ENCODE measurements at places on chromosomes 12 and 14.

DNA sequence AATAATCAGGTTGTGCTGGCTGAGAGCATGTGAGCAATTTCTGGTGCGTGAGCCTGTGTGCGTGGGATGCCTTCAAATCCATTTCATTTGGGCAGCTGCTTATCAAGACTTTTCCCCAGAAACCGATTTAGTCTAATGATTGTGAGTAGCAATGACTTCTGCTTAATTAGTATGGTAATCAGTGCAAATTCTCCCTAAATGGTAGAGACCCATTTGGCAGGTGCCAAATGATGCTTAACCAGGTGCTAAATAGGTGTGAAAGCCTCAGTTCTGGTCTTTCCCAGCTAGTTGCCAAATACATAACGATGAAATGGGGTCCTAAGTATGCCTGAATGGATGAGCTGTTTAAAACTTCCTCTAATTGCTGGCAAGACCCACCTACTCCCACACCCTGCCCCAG is 248.4 kb upstream of the CCDC196 start:
- DNase-seq, result no peak

- no peak for DNase-seq
Measured at GRCh38 chr14:50109342-50109741, 7.0 kb downstream of the VCPKMT start.

DNA sequence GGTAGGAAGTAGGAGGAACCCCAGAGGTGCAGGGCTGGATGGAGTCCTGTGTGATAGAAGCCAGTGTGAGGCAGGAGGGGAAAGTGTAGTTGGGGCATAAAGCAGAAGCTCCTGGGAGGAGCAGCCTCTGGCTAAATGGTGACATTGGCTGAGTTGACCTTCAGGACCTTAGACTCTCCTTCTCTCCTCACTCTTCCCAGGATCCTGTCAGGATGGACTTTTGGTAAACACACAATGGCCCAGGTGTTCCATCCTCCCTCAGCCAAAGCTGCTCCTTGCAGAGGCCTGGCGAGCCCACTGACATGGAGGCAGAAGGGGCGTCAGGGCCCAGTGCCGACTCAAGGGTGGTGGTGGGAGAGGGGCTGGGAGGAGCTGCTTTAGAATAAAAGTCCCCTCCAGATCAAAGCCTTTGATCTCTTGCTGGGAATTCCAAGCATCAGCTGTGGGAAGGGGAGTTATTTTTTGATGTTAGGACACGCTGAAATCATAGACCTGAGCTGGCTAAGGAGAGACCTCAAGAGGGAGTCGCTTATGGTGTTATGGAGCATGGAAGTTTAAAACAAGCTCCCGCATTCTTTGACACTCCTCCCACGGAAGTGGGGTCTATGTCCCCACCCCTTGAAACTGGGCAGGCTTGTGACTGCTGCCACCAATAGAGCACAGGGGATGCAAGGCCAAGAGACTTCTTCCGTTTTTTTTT is 44.1 kb downstream of the SMIM41 start:
- no peak for DNase-seq

- DNase-seq, result no peak
Measured at GRCh38 chr14:77012193-77012765, 16.2 kb downstream of the IRF2BPL start.

- no peak for DNase-seq
Measured at GRCh38 chr12:40248585-40249297, 23.9 kb downstream of the LRRK2 start.

DNA sequence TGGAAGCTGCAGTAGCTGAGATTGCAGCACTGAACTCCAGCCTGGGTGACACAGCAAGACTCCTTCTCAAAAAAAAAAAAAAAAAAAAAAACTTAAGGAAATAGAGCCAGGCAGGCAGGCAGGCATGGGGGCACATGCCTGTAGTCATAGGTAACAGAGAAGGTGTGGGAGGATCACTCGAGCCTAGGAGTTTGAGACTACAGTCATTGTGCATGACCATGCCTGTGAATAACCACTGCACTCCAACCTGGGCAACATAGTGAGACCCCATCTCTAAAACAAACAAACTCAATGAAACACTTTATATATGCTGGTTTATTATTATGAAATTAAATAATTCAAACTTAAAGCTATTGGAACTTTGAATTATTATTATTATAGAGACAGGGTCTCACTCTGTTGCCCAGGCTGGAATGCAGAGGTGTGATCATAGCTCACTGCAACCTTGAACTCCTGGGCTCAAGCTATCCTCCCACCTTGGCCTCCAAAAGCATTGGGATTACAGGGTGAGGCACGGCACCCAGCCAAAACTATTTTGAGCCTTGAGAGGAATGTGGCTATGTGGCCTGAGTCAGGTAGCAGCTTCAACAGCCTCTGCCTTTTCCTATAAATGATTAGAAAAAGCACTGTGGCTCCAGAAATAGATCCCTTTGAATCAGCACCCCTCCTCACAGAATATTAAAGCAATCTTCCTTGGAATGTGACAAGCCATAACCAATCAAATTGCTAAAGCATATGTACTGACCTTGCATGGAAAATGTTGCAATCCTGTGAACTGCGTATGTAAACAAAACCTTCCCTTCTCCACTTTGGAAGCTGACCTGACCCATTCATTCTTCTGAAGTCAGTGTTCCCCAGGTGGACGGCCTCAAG is 34.7 kb upstream of the YY1 start:
- DNase-seq, result no peak

DNA sequence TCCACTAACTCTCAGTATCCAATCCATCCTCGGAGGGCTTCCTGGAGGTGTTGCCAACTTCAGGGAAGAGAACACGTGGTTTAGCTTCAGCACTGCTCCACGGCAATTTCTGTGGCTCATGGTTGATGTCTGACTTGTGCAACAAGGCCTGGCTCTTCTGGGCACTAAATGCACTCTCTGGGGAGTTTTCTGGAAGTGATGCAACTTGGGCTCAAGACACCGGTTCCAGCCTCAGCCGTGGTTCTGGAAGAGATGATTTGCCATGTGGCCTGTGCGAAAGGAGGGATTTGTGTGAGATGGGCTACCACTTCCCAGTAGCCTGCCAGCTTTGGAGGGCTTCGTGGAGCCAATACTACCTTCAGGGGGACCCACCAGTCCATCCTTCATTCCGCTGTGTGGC is 118.6 kb upstream of the RTL1 start:
- DNase-seq, result no peak

- no peak for DNase-seq
Measured at GRCh38 chr12:2003676-2004112, 563 bp downstream of the DCP1B start.

DNA sequence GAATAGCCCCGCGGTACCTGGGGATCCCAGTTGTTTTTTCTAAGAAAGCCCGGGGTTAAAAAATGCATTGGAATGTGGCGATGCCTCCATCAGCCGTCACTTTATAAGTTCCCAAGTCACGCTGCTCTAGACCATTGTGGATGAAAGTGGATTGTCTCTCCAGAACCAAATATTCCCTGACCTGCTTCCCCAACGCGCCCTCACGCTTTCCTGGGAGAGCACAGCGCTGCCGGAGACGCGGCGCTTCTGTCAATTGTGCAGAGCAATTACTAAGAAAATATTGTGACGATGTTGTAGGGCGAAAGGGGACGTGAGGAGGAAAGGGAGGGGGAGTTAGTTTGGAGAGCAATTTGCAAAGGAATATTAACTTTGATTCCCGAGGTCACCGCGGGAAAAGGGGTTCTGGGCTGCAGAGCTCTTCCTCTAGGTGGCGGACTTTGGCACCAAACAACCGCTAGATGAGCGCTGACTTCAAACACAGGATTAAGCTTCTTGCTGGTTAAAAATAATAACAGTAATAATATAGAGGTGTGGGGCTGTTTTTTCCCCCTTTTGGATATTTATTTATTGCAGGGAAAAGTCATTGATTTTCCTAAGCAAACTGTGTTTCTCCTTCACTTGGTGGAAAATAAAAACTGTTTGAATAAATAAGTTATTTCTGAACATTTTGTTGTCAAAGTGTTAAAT is 9.6 kb upstream of the FOXG1 start:
- no peak for DNase-seq

DNA sequence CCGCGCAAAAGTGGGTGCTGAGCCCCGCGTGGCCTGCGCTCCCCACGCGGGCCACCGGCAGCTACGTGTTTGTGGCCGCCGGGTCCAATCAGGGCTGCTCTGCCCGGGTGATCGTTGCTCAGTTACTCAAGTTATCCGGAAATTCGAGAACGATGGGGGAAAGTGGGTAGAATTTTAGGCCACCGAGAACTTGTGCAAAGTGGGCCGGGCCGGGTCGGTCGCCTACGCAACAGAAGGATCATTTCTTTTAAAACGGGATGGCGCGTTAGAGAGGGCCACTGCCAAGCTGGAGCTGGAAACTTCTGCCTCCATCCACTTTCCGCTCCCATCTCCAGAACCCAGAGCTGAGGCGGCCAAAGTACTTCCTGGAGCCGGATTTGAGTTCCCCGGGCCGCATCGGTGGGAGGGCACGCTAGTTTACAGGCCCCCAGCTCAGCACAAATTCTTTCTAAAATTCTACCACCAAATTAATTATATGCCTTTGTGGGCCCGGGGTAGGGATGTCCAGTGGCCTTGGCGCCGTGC is 3.5 kb downstream of the RFX4 start:
- no peak for DNase-seq

DNA sequence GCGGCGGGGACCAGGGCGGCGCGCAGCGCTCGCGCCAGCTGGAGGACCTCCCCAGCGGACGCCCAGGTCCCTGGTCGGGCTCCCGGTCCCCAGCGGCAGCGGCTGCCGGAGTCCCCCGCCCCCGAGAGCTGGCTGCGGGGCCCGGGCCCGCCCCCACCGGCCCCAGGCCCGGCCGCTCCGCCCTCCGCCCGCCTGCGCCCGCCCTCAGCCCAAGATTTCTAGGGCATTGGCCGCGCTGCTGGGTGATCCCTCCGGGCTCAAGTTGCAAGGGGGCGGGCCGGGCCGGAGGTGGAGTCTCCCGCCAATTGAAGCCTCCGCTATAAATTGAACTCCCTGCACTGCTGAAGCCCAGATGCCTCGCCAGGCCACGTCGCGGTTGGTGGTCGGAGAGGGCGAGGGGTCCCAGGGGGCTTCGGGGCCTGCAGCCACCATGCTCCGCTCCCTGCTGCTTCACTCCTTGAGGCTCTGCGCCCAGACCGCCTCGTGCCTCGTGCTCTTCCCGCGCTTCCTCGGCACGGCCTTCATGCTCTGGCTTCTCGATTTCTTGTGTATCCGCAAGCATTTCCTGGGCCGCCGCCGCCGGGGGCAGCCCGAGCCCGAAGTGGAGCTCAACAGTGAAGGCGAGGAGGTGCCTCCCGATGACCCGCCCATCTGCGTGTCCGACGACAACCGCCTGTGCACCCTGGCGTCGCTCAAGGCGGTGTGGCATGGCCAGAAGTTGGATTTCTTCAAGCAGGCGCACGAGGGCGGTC is at the start of gene DIO3:
TSS of gene DIO3 (plus strand) at position 351 of the 752 bp plus-strand sequence.
- DNase-seq, result peak; percentile 37

DNA sequence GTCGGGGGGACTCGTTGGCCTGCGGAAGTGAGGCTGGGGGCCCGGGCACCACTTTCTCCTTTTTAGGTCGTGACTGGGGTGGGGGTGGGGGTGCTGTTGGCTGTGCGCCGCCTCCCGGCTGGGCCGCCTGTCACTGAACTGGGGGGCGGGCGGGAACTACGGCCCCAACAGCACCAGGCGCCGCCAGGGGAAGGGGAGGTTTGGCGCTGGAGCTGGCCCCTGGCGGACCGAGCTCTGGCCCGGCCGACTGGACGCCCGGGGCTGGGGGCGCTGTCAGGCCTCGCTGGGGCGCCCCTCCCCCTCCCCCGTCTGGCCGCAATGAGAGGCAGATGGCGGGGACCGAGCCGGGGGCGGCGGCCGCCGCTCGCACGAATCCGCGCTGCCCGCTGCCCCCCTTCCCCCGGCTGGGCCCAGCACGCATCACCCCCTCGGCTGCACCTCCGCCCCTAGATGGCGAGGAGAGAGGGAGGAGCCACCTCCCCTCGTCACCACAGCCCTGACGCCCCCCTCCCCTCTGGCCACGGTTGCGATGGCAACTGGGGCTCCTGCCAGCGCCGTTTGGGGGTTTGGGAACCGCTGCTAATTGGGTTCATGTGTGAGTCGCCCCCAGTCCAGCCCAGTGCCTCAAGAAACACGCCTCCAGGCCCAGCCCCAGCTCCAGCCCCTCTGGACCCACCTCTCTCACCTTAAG is 723 bp downstream of the NFATC4 start:
- peak; percentile 57 for DNase-seq

- no peak for DNase-seq
Measured at GRCh38 chr14:104131968-104132732, 6.2 kb upstream of the KIF26A start.

GRCh38 chr12:17609153-17609552 is 480.8 kb downstream of the RERGL start:
- DNase-seq, result no peak

DNA sequence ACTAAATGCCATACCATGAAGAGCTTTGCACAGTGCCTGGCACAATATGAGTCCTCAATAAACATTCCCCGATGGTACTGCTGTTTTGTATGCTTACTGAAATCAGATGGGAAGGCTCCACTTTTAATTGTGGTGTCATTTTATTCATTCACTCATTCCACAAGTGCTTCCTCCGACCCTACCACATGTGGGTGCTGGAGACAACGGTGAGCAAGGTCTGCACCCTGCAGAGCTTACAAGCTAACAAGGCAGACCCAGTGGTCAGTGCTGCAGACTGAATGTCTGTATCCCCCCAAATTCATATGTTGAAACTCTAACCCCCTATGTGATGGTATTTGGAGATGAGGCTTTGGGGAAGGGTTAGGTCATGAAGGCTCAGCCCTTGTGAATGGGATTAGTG is 48.3 kb downstream of the RFX4 start:
- no peak for DNase-seq

DNA sequence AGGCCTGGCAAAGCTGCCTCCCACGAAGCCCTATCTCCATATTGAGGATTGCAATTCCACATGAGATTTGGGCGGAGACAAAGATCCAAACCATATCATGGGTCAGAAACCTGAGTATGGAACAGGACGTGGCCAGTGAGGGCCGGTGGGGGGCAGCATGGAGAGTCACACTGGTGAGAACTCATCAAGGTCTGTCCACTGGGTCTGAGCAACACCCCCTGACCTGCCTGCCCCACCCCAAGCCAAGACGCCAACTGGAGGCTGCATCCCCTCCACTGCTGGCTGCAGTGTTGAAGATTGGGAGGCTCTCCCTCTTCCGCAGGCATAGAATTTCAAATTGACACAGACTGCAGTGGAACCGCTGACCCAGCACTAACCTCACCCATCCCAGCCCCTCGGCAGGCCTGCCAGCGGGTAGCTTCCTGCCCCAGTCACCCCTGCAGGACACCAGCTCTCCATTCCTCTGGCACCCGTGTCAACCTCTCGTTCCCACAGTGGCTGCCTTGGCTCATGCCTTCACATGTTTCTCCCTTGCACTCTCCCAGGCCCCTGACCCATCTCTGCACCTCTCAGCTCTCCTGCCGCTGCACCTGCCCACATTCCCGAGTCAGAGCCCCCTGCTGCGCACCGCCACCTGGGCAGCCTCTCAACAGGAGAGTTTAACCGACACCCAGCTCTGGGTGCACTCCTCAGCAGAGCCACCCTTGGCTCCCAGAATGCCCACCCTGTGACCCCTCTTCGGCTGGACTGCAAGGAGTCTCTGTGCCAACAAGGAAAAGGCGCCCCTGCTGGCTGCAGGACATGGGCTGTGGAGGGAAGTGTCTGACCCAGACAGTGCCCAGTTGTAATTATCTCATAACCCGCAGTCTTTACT is 45.2 kb upstream of the PPP2R5C start:
- no peak for DNase-seq

GRCh38 chr14:100295376-100296105 is 10.7 kb downstream of the SLC25A29 start:
- no peak for DNase-seq

GRCh38 chr12:55685671-55686070 is 22.0 kb downstream of the ITGA7 start:
- DNase-seq, result no peak

All from lower lobe of right lung (tissue), 2 donors.